ENCODE measurements at places on chromosomes 11 and 22.

DNA sequence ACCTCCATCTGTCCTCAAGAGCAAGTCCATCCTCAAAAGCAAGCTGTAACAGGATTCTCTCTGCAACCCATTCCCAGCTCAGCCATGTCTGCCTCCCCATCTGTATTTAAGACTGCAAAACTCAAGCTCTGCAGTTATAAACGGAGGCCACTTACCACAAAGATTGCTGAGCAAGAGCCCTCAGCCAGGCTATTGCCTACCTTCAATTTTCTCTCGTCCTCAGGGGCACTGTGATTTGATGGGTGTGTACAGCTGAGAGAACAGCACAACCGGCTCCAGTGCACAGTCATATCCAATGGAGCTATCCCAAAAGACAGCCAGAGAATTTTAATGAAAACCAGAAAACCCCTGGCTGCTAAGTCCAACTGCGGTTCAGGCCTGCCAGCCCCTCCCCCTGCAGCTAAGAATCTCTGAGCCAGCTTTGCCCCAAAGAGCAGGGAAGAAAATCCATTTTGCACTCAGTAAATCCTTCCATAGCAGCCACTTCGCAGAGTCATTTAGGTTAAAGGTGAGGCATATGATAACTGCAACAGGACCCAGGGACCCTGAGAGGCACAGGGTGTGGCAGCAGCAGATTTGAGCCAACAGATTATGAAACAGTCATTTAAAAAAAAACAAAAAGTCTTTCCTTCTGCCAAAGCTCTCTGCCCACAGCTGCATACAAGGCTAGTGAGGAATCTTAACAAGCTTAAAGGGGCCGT, 37.6 kb downstream of the RAB30 start:
- DNase-seq = peak; percentile 69

DNA sequence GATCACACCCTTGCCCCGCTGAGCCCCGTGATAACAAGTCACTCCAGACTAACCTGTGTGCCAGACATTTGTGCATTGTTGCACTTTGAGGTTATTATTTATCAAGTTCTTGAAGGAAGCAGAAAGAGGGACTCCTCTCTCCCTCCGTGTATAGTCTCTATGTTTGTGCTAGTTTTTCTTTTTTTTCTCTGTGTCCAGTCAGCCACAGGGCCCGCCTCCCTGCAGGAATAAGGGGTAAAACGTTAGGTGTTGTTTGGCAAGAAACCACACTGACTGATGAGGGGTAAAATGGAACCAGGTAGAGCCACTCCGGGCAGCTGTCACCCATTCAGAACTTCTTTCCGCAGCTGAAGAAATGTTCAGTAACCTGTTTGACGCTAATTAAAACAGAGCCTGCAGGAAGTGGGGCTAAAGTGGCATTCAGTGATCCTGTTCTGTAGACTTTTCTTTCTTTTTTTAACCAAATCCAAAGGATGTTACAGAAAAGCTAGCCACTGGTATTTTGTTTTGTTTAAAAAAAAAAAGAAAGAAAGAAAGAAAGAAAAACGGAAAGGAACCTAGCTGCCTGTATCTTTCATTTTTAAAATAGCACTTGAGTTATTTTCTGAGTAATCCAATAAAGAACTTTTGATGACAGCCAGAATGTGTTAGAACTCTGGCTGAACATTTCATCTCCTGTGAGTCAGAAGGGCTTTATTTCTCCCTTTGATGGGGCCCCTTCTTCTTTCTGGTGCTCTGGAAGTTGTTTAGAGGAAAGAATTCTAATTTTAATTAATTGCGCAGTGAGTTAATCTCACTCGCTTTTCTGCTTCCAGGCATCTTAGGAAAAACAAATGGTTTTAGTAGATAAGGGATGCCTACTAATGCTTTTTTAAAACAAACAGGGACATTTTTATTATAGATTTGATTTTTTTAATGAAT, 58.2 kb downstream of the COMMD9 start:
- DNase-seq = peak; percentile 74

- DNase-seq = no peak
Measured at GRCh38 chr22:20002128-20002527, 14.5 kb downstream of the ARVCF start.

GRCh38 chr22:40768206-40768605, 50.9 kb downstream of the SLC25A17 start:
- no peak for DNase-seq

DNA sequence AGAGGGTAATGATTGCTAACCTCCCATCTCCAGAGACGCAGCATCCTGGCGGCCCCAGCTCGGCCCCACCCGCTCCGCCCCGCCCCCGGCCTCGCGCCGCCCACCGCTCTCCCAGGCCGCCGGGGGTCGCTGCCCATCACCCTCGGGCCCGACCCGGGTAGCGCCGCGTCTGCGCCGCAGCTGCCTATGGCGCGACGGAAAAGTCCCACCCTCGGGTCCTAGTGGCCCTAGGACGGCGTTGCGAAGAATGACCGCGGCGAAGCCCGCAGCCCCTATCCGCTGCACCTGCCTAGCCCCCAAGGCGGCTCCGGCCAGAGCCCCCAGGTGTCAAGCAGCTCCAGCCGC, 457 bp downstream of the CPSF7 start:
- peak; percentile 95 for DNase-seq

DNA sequence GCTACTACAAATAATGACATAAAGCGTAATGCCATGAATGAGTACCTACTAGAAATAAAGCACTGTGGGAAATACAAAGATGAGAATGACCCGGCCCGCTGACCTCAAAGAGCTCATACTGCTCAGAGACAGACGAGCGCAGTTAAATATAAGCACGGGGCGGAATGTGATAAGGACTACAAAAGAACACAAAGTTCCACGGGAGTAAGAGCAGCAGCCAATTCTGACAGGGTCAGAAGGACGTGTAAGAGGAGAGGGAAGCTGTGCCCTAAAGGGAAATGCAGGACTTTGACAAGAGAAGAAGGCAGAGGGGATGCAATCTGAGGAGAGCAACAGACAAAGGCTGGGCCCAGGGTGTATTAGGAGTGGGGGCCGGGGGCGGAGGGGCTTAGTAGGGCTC, 314.6 kb downstream of the LARGE1 start:
- DNase-seq = no peak

DNA sequence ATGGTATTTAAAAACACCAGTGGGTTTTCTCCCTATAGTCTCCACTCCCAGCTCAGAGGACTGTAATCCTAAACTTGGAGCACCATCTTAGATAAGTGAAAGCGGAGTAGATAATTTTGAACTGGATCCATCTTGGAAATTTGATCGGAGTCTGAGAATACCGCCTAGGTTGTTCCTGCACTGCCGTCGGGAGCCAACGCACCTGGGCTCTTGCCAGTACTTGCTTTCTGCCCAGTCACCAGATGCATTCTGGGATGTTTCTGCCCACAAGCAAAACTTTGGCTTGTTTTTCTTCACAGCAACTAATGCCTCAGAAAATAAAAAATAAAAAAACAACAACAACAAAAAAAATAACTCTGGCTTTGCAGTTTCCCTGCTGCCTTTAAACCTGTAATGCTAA, 113.0 kb upstream of the MTMR2 start:
- no peak for DNase-seq

DNA sequence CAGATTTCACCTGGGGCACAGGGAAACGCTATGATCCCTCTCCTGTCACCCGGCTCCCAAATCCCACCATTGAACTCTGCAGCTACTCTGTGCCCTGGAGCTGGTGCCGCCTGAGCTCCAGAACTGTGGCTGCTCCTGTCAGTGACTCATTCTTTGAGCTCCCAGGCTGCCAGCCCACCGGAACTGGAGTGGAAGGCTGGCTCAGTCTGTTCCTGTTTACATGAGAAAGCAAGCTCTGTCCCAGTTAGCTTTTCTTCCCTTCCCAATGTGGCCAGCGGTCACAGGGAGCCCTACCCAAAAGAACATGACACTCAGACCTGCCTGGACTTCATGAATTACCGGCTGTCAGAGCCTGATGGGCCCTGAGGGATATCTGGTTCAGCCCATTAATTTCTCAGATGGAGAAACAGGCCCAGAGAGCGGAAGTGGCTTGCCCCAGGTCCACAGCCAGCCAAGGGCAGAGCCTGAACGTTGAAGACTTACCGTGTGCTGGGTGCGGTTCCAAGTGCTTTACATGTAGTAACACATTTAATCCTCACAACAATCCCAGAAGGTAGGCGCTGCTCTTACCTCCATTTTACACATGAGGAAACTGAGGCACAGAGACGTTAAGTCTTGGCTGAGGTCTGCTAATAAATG, 23.8 kb upstream of the IGSF22 start:
- peak; percentile 38 for DNase-seq

DNA sequence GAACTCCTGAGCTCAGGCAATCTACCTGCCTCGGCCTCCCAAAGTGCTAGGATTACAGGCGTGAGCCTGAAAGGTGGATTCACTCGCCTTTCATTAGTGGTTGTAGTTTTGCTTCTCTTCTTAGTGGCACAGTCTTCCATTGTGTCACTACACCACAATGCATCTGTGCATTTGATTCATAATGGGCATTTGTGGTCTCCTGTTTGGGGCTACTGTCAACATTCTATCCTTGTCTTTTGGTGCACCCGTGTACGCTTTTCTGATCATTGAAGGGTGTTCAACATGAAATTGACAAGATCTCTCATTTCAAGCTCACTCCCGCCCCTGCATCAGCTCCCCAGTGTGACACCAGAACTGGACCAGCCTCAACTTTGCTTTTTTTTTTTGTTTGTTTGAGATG, 2.0 kb upstream of the SYT12 start:
- DNase-seq = no peak

DNA sequence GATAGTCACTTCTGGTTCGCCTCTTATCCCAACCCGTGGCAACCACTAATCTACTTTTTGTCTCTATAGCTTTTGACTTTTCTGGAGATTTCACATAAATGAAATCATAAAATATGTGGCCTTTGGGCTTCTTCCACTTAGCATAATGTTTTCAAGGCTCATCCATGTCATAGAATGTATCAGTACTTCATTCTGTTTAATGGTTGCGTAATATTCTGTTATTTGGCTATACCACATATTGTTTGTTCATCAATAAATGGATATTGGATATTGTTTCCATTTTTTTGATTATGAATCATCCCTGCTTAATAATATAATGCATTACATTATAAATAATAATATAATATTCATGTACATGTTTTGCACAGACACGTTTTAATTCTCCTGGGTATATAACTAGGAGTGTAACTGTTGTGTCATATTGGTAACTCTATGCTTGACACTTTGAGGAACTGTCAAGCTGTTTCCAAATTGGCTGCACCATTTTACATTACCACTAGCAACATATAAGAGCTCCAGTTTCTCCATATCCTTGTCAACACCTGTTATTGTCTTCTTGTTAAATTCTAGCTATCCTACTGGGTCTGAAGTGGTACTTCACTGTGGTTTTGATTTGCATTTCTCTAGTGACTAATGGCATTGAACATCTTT, 181.5 kb downstream of the CADM1 start:
- no peak for DNase-seq

GRCh38 chr11:45537614-45538013, 127.8 kb downstream of the CHST1 start:
- no peak for DNase-seq

GRCh38 chr11:94449029-94449428, 44.6 kb downstream of the MRE11 start:
- no peak for DNase-seq

- no peak for DNase-seq
Measured at GRCh38 chr22:29617922-29618629, 14.6 kb downstream of the NF2 start.

GRCh38 chr11:13929395-13929891, 33.1 kb upstream of the SPON1 start:
- no peak for DNase-seq

GRCh38 chr22:28594076-28594796, 85.4 kb downstream of the TTC28 start:
- DNase-seq = no peak

DNA sequence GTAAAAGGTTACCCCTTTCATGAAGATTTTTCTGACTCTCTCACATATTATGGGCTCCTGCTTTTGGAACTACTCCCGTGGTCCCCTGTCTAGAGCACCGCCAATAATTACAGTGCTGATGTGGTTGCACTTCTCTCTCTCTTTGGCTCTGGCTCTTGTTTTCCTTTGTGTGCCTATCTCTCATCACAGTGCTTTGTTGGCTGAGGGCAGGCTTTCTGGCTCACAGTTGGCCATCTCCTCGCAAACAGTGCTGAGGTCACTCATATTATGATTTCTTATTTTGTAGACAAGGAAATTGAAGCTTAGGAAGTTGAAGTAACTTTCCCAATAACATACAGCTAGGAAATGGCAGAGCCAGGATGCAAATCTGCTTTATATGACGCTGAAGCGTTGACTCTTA, 192.5 kb downstream of the DDX10 start:
- no peak for DNase-seq

Measured in SK-N-SH (cell line).